Thymus (tissue), 14 donors: ENCODE measurements at places on chromosomes 7 and 10. TPM values are rescaled to one million over a fixed set of nuclear protein-coding genes. Genes with fewer than 3 reads are reported as not detected.

- no peak for DNase-seq
Observed at GRCh38 chr7:125930848-125931247, 1001.2 kb upstream of the POT1 start.

DNA sequence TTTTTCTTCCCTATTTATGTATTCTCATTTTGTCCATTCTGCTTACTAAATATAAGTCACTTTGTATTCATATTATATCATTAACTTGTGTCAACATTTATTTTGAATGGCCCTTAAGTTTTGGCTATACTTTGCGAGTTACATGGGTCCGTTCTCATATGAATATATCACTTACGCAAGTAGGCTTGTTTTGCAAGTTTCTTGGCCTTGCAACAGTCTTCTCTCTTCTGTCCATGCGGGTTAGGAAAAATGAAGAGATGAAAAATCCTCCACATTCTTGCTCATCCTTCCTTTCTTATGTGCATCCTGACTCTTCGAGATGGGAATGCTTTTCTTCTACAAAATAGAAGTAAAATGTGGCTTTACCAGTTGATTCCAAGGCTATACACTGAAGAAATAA, 82.8 kb downstream of the GPR158 start:
- DNase-seq, result no peak

- peak; percentile 28 for DNase-seq
Observed at GRCh38 chr7:1752771-1753563, 82.9 kb downstream of the ELFN1 start.

DNA sequence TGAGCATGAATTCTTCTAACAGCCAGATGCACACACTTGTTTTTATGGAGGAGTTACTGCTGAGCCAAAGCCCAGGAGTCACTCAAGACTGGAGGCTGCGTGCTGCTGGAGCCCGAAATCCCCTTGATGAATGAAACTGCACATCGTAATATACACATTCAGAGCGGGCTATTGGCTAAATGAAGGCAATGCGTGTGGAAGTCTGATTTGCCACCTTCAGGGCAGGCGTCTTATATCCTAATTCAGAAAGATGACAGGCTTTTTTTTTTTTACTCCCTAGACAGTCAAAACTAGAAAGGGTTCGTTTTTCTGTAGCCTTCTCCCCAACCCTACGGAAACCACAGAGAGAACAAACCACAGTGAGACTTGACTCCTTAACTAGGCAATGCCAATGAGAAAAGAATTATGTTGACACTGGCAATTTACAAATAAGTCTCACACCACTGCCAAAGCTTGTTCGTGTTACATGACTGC, 227.2 kb upstream of the KLF14 start:
- peak; percentile 57 for DNase-seq

Gene DPP6
- 4.5 TPM for total RNA-seq

Gene RSPH10B
- total RNA-seq, result not detected

Gene CPA2
- total RNA-seq, result 0.14 TPM

- no peak for DNase-seq
Observed at GRCh38 chr7:149690688-149691446, 82.5 kb downstream of the ZNF467 start.

- DNase-seq, result no peak
Observed at GRCh38 chr10:14658331-14659127, 116.2 kb downstream of the FAM107B start.

DNA sequence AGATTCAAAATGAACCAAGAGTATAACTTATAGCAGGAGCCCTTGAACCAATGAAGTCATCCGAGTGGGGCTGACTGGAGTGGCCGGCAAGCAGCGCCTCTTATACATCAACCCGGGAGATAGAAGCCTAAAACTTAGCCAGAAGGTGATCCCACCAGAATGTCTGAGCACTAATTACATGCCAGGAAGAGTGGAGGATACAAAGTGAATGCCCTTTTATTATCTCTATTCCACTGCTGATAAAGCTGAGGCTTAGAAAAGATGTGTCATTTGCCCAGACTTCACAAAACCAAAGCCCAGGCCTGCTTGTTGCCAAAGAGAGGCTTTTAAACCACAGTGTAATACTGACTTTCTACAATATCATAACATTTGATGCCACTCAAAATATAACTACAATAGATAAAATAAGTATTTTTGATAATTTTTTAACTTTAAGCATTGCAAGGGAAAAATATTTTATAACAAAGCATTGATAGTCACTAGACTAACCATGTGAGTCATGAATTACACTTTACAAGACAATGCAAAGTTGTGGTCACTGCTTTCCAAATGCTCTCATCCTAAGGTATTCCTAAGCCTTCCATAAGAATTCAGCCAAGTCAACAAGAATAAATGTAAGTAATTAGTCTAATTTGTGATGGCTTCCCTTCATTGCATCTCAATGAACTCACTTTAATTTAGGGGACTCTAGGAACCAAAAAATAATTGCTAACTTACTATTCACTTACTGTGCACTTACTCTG, 58.6 kb upstream of the ARID5B start:
- DNase-seq, result no peak

Gene PRKCQ
- total RNA-seq, result 55.2 TPM
